ENCODE measurements at places on chromosomes 13 and 19.

DNA sequence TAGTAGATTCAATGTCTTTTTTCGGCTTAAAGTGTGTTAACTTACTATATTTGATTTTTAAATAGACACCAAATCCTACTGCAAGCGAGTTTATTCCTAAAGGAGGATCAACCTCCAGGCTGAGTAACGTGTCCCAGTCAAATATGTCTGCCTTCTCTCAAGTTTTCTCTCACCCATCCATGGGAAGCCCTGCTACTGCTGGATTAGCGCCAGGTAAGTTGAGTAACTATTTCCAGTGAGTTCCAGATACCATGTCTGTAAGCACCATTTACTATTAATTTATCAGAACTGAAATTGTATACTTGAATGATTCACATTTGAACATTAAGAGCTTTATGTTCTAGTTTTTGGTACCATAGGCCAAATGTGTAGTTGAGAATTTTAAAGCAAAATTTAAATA, 81.8 kb downstream of the PAN3 start:
- no peak for DNase-seq

DNA sequence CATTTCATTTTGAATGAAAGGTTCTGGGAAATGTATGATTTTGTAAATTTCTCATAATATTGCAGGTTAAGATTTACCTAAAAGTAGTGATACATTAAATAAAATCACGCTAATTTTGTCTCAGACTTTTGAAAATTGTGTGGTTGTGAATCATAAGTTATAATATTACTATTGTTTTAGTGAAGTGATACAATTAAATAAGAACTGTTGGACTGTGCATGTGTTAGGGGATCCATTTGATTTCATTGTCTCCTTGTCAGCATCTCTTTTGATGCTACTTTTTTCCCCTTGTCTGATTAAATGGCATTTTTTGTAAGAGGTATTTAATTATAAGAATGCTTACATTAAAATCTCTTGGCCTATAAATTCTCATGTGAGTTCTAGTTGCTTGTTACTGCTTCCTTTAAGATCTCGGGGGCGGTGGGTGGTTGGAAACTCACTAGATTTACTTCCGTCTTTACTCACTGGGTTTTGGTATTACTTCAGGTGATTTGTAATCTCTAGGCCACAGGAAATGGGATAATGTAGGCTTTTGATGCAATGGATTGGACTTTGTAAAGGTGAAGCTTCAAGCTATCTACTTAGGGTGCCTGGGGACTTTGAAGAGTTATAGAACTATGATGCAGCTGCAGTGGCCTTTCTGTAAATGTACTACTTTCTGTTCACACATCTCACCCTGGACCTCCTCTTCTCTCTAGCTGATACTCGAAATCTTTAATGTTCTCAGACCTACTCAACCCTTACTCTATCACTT, 66.5 kb downstream of the PAN3 start:
- no peak for DNase-seq

DNA sequence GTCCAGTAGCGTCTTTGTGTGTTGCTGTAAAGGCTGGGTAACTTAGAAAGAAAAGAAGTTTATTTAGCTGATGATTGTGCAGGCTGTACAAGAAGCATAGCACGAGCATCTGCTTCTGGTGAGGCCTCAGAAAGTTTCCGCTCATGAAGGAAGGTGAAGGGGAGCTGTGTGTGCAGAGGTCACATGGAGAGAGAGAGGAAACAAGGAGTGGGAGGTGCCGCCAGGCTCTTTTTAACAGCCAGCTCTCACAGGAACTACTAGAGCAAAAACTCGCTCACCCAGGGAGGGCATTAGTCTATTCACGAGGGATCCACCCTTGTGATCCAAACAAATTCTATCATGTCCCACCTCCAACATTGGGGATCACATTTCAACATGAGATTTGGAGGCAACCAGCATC, 99.8 kb downstream of the GPR12 start:
- DNase-seq: no peak

DNA sequence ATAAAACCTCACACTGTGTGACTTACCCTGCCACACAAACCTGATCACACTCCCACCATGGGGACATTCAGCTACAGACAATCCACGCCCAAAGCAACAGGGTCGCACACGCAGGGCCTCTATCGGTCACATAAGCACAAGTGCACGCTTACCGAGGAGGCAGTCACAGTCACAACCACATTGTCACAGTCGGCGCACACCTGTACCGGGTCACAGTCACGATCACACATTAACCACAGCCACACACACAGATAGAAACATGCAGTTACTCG, 579 bp downstream of the ZNF566 start:
- DNase-seq: no peak

DNA sequence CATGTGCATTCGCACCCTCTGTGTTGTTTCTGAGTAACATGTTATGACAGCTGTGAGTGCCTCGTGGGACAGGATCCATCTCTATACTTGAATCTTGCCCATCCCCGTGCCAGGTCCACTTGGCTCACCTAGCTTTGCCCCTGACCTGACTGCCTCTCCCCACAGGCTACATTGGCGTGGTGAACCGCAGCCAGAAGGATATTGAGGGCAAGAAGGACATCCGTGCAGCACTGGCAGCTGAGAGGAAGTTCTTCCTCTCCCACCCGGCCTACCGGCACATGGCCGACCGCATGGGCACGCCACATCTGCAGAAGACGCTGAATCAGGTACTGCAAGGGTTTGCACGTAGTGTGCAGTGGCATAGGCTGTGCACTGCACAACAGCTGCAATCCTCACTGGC, 53.2 kb downstream of the TMED1 start:
- DNase-seq: no peak

DNA sequence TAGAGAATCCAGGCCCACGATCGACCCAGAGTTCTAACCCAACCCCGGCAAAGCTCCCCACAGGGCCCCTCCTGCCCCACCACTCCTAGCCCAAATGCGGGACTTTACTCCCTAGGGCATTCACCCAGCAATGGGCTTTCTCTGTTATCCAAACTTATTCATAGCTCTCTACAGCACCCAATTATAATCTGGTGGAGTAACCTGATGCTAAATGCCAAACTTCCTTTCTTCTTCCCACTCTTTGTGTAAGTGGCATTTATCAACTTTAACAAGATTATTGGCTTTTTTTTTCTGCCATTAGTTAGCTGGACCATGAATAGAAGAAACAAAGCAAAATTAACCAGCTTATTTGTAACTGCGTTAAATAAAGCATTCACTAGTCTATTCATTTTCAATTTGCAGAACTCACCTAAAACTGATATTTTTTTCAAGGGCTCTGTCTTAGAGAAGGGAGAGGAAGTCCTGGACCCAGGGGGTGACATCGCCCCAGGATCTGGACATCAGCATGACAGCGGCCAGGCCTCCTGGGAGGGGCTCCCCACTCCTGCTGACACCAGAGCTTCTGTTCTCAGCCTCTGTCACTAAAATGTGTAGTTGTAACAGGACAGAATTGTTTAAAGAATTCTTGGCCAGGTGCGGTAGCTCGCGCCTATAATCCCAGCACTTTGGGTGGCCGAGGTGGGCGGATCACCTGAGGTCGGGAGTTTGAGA, 1.5 kb downstream of the FAM124A start:
- no peak for DNase-seq

DNA sequence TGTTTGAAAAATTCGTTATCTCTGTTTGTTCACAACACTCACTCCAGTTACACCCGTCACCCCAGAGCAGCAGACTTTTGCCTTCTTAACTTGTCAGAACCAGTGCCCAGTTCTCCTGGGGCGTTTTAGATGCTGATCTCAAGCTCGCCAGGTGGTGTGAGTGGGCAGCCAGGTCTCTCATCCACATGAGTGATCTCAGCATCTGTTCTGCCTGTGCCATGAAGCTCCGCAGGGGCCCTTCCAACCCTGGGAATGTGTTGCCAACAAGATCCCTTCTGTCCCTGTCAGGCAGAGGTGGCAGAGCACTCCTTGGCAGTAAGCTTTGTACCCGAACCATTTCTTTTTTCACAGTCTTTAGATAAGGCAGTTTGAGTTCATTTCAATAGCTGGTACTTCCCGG, 896.5 kb downstream of the UQCRFS1 start:
- DNase-seq: no peak

- DNase-seq: no peak
These were observed 85.8 kb downstream of the SIPA1L3 start for GRCh38 chr19:37992761-37993160.

- peak; percentile 46 for DNase-seq
These were observed 10.6 kb downstream of the NANOS3 start for GRCh38 chr19:13887517-13887916.

DNA sequence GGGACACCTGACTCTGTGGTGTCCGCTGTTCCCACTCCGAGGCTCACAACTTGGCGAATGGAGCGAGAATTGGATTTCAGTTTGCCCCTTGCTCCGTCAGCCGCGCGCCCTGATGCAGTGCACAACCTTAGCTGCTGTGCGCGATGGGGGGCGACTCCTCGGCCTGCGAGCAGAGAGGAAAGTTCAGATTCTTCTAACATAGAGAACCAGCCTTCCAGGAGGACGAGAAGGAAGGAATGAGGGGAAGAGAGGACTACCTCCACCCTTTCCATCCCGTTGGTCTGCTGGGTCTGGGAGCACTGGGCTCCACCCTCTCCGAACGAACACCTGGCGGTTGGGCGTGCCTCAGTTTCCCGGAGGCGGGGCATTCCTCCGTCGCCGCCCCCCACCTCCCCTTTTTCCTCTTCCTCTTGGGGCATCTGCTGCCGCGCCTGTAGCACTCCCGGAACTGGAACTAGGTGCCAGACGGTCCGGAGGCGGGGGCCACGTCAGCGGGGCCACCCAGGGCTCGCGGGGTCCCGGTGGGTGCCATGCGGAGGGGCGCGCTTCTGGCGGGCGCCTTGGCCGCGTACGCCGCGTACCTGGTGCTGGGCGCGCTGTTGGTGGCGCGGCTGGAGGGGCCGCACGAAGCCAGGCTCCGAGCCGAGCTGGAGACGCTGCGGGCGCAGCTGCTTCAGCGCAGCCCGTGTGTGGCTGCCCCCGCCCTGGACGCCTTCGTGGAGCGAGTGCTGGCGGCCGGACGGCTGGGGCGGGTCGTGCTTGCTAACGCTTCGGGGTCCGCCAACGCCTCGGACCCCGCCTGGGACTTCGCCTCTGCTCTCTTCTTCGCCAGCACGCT, at the start of gene KCNK6:
Gene KCNK6, plus strand, starts transcription at position 425 of the 838 bp plus-strand sequence. Its CDS starts 106 bp downstream, at position 531.
- DNase-seq: no peak

DNA sequence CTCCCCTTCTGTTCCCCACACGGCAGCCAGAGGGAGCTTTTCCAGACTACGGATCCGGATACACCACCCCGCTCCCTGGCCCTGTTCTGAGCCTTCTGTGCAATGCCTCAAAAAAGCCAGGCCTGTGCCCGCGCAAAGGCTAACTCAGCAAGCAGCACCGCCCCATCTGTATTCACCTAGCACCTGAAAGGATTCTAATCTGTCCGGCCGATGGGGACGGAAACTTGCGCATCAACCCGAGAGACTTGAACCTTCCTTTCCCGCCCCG, 589 bp downstream of the ZBTB45 start:
- DNase-seq: peak; percentile 48

DNA sequence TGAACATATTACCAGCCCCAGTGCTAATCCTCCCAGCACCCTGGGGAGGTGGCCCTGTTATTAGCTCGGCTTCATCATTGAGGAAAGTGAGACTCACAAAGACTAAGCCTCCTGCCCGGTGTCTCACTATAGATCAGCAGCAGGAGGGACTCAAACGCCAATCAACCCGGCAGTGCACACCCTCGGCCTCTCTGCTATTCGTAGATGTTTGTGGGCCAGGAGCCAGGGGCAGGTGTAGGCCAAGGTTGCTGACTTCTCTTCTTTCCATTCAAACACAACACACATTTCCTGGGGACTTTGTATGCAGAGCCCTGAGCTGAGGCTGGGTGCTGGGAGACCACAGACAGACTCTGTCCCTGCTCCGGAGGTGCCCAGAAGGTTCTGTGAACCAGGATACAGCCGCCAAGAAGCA, 9.4 kb upstream of the SBK3 start:
- DNase-seq: no peak

DNA sequence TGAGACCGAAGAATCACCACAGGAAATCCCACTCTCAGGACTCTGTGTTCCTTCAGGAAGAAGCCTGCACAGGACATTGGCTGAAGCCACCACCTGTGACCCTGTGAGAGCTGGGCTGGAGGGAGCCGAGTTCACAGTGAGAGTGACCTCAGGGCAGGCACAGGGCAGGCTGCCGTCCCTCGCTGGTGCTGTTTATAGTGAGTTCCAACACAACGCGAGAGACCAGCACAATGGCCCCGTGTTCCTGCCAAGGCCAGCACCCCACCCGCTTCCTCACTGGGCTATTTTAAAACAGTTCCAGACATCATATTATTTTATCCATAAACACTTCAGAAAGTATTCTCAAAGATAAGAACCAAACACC, 18.4 kb upstream of the GAS6 start:
- no peak for DNase-seq

DNA sequence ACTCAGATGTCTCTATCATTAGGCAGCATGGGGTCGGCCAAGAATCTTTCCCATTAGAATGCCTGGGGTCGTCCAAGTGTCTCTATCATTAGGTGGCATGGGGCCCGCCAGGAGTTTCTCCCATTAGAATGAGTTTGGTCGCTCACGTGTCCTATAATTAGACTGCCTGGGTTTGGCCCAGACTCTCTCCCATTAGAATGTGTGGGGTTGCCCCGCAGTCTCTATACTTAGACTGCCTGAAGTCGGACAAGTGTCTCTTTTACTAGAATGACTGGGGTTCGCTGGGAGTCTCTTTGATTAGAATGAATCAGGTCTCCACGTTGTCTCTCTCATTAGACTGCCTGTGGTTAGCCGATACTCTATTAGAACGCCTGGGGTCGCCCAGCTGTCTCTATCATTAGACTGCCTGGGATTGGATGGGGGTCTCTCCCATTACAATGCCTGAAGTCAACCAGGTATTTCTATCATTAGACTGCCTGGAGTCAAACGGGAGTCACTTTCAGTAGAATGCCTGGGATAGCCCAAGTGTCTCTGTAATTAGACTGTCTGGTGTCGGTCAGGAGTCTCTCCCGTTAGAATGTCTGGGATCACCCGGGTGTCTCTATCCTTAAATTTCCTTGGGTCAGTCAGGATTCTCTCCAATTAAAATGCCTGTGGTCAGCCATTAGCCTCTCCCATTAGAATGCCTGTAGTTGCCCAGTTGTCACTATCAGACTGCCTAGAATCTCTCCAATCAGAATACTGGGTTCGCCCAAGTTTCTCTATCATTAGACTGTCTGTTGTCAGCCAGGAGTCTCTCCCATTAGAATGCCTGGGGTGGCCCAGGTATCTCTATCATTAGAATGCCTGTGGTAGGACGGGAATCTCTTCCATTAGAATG, 1454.1 kb downstream of the UQCRFS1 start:
- no peak for DNase-seq

DNA sequence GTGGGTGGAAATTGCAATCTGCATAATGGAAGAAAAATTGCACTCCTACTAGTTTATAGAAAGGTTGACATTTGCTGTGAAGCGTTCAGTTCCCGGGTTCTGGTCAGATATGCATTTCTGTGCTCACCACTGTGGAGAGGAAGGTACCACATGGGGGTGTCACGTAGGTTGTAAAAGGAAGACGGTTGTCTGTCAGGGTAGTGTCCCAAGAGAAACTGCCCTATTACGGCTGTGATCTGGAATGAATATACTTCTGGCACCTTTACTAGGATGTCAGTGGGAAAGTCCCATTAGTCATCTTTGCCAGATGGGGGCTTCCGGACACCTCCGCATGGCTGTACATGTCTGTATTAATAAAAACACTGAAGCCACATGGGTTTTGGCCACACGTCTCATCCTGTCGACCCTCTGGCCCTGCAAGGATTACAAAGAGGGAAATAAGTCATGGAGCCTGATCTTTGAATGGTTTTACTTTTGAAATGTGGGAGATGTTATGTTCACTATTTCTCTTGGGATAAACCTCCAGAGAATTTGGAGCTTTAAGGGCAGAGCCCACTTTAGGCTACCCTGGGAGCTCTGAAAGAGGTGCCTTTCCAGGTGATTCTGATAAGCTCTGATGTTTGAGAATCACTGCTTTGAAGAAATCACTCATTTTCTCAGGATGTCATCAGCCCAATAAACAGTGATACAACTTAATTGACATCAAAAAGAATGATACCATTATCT, 133.9 kb downstream of the AKAP11 start:
- no peak for DNase-seq
